Stimulated activated naive B cell treated with anti-CD40 and anti-IgM and Interleukin-4, amounts not matched to agents 10 μg/mL and 1 μg/mL and 100 μg/mL, for 72 hours (primary cell): ENCODE measurements at places on chromosomes 12 and 14.

GRCh38 chr12:78977304-78977867, 112.8 kb downstream of the SYT1 start:
- no peak for DNase-seq

GRCh38 chr12:18837025-18837424, 99.1 kb downstream of the CAPZA3 start:
- no peak for DNase-seq

DNA sequence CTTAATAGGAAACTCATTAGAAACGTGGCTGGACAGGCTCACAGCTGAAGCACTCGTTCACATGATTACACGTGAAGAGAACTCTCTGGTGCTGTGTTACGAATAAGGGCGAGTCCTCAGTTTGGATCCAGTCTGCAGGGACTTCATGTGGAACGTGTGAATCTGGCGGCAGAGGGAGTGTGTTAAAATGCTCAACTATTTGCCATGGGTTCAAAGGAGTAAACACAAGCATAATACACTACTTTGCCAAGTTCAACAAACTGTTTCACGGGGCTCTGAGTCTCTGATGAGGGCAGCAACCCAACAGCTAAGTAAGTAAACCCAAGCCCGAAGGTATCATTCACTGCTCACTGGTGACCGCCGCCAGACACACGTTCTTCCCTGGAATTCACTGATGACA, 42.4 kb downstream of the NUAK1 start:
- DNase-seq, result no peak

- DNase-seq, result no peak
Observed at GRCh38 chr14:100386121-100386520, 63.0 kb downstream of the SLC25A47 start.

- no peak for DNase-seq
Observed at GRCh38 chr14:39459795-39460478, 27.7 kb upstream of the FBXO33 start.

- no peak for DNase-seq
Observed at GRCh38 chr14:98169170-98169587, 1102.8 kb downstream of the BCL11B start.

DNA sequence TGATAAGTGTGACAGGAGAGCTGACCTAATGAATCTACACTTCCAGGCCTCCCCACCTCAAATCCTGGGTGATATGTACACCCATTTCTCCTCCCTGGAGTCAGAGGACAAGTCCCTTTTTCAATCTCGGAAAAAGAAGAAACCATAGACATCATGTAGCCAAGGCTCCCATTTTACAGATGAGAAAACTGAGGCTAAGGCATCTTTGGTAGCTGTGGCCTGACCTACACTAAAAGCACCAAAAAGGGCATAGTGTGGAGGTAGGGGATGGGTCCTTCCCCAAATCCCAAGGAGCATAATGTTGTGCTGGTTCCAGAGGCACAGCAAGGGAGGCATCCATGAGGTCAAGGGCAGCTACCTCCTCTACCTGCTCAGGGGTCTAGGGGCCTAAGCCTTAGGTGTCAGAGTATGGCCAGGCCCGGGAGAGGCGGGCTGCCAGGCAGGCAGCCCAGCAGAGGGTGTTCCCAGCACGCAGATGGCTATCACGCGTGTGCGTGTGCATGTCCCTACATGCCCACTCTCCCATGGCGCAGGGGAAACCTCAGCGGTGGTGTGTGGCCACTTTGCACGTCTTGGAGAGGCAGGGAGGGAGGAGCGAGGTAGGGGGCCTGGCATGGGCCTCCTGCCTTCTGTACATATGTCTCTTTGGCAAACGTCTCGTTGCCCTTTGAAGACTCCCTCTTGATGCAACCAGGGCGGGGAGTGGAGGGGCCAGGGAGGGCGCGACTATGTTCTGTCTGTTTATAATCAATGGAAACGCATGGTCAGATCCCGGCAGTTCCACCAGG, 2.5 kb downstream of the PGF start:
- DNase-seq, result no peak

- no peak for DNase-seq
Observed at GRCh38 chr14:100268591-100269207, 29.8 kb downstream of the YY1 start.

GRCh38 chr12:102950107-102950949, 7.1 kb upstream of the ASCL1 start:
- DNase-seq, result no peak

DNA sequence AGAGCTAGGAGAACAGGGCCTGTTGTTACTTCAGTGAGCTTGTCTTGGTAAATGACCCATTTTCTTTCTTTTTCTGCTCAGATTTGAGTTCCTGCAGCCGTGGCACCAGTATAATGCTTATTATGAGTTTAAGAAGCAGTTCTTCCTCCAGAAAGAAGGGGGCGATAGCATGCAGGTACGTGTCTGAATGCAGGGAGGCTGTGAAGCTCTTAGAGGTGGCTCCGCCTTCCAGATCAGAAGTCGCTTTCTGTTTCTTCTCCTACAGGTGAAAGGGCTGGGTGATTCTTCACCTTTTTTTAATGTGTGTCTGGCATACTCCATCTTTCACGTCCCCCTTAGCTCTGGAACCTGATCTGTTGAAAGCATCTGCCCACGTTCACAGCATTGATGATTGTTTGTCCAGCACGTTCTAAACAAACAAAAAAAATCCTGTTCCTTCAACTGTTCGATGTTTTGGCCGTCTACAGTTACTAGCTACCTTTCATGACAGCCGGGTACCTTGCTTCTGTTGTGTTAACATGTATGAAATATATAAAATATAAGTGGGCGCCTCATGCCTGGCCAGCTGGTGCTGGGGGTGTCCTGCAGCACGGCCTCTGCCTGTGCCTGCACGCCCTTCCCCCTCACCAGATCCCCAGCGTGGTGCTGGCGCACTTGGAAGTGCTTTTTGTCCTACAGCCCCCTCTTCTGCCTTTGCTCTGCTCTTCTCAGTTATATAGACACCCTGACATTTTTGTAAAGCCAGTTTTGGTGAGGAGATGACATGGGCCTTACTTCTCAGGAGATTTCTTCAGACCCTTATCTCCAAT, 44.6 kb downstream of the SFSWAP start:
- DNase-seq, result peak; percentile 19

DNA sequence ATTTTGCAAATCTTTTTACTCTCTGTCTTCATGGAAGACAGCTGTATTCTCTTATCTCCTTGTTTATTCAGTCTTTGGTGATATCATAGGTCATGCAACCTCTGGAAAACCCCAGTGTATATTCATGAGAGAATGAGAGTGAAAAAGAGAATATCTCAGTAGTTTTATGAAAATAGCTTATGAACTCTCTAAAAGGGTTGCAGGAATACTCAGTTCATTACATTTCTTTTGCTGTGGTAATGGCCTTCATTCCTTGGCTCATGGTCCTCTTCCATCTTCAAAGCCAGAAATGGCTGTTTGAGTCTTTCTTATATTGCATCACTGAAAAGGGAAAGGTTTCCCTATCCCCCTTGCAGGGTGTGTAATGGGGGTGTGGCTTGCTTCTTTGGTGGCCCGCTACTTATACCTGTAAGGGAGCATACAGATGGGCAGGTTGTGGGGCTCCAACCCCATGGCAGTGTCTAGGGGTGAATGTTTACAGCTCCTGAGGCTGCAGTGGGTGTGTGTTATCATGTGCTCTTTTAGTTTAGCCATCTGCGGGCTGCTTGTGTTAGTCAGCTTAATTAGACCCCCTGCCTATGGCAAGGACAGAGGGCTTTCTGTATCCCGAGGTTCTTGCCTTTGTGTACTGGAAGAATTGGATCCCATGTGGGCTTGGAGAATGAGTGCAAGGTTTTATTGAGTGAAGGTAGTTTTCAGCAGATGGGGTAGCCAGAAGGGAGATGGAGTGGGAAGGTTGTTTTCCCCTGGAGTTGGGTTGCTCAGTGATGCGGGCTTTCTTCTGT, 150.2 kb downstream of the CCDC91 start:
- no peak for DNase-seq

GRCh38 chr12:57452181-57452936, 2.7 kb upstream of the INHBE start:
- DNase-seq, result peak; percentile 78

DNA sequence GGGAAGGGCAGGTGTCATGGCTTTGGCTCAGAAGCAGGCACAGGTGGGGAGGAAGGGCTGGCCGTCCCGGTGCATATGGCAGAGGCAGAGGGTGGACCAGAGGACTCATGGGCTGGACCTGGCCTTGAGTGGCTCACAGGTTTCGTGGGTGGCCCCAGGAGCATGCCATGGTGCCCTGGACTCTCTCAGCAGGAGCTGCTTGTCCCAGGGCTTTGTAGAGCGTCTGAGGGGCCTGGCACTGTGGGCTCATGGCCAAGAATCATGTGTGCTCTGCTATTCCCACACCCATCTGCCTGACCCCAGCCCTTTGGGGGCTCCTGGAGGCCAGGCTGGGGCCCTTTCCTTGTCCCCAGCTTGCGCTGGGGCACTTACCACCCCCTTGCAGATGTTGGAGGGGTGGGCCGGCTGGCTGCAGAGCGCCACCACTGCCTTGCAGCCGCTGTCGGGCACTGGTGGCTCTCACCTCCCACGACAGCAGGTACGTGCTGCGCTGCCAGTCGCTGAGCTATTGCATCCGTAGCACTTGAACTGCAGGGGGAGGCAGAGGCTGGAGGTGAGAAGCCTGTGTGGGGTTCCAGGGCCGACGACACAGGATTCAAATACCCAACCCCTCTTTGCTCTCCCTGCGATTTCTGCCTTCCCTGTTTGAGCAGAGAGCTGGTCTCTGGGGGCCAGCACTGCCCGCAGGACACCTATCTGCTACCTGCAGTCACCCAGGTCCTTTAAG, 187.4 kb upstream of the PRMT8 start:
- no peak for DNase-seq

DNA sequence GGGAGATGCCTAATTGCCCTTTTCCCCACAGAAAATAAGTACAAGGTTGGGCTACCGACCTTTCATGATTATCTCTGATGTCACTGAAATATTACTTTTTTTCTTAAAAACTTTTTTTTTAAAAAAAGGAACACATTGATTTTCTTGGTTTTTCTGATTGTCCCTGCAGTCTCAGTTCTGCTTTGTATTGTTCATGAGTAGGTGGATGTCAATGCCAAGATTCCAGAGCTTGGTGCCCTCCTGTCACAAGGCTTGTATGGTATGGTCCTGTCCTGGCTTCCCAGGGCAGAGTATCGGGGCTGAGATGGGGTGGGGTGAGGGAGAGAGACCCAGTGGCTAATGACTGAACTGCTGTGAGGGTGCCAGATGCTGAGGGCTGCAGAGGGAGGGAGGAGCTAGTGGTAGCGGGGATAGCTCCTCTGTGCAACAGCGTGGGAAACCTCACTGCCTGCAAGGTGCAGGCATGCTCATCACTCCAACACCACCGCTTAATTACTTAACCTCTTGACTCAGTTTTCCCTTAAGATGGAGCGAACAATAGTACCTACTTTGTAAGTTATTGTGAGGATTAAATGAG, 4.4 kb upstream of the CTDSP2 start:
- no peak for DNase-seq

GRCh38 chr14:73612339-73613045, at the start of gene ACOT6:
ACOT6 (plus strand) TSS chr14:73612517; CDS start chr14:73612572, 55 bp downstream.
- DNase-seq, result peak; percentile 52

- no peak for DNase-seq
Observed at GRCh38 chr14:103997391-103997790, 55.1 kb upstream of the RD3L start.

GRCh38 chr14:72892879-72893635, 844 bp downstream of the DPF3 start:
- DNase-seq, result no peak

- DNase-seq, result no peak
Observed at GRCh38 chr12:126960709-126961108, 1306.3 kb upstream of the TMEM132C start.
